Breast epithelium (tissue), 4 donors: ENCODE measurements at places on chromosomes 5 and 9. TPM values are rescaled to one million over a fixed set of nuclear protein-coding genes. Genes with fewer than 3 reads are reported as not detected.

- no peak for DNase-seq
These were observed 1293.9 kb upstream of the CDH6 start for GRCh38 chr5:29899583-29899982.

GRCh38 chr5:53151713-53152458 is 42.3 kb upstream of the MOCS2 start:
- DNase-seq = no peak

DNA sequence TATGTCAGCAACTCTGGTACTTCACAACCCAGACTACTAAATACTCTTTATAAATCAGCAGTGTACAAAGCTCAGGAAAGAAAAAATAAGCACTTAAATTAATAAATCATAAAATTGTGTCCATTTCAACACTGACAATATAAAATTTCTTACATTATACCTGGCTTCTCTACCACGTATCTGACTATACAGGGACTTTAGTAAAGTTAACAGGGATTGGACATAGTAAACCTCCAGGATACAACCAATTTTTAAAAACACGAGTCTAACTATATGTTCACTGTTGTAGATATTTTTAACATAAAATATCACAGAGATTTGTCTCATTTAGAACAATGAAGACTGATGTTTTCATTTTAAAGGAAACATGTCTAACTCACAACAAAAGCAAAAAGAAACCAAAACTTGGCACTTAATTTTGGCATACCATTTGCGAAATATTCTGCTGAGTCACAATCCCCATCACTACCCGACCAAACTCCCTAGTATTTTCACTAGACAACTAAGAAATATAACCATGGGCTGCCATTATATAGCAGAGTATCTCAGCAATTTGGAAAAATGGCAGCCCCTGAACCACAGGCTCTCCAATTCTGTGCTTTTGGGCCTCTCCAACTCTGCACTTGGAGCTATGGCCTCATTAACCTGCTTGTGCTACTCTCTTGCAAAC is 14.4 kb downstream of the FAM169A start:
- DNase-seq = no peak

The ADAMTS19 gene
- 0.98 TPM for total RNA-seq

GRCh38 chr5:10201223-10201868 is 48.3 kb downstream of the ATPSCKMT start:
- no peak for DNase-seq

The PSD2 gene
- not detected for total RNA-seq

DNA sequence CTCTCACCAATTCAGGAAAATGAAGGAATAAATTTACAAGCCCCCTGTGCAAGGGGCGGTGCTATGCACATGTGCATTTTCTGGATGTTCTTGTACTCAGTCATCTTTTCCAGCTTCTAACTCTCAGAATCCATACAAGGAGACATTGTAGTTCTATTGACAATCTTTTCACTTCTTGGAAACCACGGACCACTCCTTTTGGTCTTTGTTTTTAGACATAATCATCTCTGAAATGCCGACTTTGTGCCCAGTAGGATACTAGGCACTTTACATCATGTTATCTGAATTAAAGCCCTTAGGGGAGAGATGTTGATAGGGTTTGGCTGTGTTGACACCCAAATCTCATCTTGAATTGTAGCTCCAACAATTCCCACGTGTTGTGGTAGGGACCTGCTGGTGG is 322.6 kb upstream of the WWC1 start:
- DNase-seq = no peak

The GRIN3A gene
- under 0.01 TPM for total RNA-seq
